Nephron progenitor cell (in vitro differentiated cells): ENCODE measurements at places on chromosomes 12 and 14.
A peak's percentile ranks its signal among the peaks of the same experiment; 100 is the strongest.

DNA sequence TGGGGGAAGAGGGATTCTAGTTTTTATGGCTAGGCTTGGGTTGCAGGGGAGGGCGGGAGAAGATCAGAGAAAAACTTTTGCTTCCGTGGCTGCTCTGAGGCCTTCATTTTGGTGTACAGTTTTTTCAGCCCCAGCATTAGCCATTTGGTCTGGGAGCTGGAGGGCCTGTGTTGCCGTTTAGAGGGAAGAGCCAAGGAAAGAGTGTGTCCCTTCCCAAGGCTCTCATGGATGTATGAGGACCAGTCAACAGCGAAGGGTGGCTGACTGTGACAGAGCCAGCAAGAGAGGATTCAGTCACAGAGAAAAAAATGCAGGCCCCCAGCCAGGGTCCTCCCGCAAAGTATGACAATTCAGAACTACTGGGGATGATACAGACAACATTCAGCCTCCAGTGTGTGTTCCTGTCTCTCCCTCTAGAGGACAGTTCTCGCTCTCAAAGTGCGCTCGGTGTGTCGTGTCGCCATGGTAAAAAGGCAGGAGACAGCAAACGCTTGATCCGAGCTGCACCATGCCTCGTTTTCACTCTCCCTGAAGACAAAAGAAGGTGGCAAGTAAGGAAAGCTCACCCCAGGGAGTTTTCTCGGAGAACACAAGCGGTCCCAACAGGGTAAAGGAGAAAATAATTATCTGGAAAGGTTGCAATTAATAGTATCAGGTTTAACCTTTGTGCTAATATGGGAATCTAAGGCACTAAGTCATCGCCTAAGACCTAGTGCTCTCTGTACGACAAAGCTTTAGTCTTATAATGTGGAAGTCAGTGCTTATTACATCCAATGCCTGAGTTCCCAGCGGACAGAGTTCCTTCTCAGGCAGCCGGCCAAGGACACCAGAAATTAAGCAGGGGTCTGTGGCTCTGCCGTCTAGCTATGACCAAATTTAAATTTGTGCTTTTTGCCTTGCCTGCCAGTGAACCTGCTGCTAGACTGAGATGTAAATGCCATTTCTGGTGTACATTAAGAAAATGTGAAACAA is 157.3 kb upstream of the PLXNC1 start:
- DNase-seq: peak; percentile 37

DNA sequence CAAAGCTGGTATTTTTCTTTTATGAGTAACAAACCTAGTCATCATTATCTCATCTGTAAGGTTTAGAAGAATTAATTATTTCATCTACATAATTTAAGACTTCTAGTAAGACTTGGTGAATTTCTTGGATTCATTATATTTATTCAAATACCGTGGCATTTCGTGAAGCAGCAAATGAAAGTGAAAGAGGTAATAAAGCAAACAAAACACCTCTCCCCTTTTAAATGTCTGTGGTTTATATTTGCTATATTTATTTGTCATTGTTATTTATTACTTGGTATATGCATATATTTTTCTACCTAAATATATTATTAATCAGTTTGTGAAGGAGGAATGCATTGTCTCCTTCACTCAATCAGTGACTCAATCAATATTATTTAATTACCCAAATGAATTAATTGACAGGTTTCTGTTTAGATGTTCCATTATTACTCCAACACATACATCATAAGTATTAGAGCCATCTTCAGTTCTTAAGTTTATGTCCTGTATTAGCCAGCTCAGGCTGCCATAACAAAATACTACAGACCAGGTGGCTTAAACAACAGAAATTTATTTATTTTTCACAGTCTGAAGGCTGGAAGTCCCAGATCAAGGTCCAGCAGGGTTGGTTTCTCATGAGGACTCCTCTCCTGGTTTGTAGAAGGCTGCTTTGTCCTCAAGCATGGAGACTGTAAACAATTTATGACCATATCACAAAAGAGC is 6.6 kb downstream of the CFAP54 start:
- DNase-seq: no peak

DNA sequence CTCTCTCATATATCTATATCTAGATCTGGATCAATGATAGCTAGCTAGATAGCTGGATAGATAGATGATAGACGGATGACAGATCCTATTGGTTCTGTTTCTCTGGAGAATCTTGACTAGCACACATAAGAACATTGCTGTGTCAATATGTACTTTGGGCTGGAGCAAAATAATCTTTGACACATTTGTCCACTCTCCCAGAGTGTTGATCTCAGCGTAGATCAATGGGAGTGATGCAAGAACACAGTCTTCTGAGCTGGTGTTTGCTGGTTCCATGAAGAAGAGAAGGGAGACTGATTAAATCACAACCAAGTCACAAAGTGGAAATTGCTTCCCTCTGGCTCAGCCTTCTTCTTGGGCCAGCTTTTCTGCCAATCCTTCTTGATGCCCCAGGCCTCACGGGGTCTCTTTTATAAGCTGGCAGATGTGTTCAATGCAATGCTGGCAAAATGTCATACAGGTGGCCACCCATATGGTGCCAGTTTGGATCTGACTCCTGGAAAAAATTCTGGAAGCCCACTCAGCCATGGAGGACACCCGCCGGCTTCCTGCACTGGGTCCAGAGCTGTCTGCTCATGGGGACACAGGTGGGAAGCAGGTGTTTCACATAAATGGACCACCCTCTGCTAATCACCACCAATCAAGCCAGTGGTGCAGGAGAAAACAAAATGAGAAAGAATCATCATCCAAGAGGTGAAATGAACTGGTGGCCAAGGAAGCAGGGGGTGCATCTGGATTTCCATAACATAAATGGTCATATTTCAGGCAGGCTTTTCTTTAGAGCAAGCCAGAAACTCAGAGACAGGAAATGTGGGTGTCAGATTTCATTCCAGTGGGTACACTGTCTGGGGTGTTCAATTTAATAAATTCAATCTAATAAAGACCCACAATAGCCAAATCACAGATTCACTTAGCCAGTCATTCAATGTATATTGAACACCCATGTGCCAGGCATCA is 310.3 kb downstream of the DPF3 start:
- DNase-seq: no peak

GRCh38 chr12:57342207-57342691 is 88.6 kb downstream of the R3HDM2 start:
- DNase-seq: peak; percentile 37

GRCh38 chr12:124764451-124764850 is 99.2 kb downstream of the SCARB1 start:
- no peak for DNase-seq

GRCh38 chr12:86456241-86456640 is 200.1 kb upstream of the MGAT4C start:
- no peak for DNase-seq

DNA sequence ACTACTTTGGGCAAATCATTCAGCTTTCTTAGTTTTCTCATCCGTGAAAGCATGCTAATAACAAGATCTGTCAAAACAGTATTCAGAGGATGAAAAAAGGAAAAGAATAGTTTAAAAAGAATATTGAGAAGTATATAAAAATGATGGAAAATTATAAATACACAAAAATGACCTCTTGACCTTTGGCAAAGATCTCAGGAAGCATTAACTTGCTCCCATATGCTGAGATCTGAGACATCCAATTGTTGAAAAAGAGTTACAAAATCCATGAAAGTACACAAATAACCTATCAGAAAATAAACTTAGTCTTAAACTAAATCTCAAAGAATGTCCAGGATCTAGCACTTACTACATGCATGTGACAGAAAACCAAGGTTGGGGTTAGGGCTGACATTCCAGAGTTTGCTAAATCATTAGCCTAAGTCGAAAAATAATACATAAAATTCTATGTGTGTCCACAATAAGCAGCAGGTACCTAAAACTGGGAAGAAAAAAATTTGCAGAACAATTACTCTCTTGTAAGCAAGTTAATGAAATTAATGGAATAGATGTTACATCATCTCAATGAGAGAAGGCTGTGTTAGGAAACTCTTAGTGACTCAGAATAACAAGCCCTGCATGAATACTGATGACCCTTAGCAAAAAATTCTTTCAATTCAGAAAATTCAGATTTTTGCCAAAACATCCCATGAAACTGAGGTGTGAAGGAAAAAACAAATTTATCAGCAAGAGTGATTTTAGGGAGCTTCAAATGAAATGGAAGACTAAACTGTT is 3.4 kb downstream of the PAH start:
- no peak for DNase-seq

DNA sequence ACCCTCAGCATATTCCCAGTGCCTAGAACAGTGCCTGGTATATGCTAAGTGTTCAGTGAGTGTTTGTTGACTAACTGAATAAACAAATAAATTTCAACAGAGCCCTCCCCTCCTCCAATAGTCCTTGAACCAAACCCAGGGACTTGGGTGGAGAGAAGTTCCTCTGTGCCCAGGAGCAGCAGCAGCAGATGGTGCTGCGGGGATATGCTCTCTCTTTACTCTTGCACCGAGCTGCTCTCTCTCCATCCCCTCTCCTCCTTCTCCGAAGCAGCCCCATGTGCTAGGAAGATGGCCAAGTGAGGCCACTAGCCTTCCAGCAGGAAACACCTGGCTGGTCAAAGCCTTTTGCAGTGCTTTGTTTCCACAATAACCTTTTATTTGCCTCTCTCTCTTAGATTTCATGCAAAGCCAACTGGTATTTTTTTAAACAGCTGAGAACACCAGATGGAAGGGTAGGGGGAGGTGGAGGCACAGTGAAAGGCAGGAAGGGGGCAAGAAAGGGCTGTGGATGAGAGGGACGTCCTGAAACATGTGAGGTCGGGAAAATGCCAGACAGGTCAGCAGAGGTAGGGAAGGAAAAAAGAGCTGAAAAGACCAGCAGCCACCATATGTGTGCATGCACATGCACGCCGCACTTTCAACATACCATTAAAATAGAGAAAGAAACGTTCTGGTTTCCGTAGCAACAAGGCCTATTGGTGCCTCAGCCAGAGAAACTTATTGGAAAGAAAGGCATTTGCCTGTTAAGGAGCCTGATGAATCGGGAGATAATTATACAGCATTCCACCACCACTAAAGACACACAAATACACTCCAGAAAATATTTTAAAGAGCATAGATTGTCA is 78.9 kb downstream of the EMP1 start:
- no peak for DNase-seq

DNA sequence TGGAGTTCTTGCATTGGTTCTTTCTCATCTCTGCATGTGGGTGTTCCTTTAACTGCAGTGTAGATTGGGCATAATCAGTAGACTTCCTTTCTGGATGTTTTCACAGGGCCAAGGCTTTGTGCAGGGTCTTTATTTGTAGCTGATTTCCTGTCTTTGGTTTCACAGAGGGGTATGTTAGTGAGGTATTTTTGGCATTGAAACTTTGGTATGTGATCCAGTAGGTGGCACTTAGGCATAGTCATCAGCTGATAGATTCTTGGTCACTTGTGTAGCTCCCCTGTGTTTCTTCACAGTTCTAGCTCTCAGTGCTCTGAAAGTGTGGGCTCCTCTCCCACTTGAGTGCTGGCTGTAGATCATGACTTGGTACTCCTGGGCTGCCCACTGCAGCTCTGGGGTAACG is 52.7 kb upstream of the LMO3 start:
- DNase-seq: no peak

GRCh38 chr12:124017064-124017463 is 44.0 kb downstream of the ZNF664 start:
- no peak for DNase-seq

DNA sequence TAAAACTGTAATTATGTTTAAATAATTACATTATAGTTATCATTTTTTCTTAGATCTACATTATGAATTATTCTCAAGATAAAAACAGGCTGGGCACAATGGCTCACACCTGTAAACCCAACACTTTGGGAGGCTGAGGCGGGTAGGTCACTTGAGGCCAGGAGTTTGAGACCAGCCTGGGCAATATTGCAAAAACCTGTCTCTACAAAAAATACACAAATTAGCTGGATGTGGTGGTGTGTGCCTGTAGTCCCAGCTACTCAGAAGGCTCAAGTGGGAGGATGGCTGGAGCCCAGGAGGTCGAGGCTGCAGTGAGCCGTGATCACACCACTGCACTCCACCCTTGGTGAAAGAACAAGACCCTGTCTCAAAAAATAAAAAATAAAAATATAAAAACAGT is 40.3 kb upstream of the KCNJ8 start:
- DNase-seq: no peak

- peak; percentile 4 for DNase-seq
These were observed 29.0 kb downstream of the ATF7IP start for GRCh38 chr12:14394317-14395073.

DNA sequence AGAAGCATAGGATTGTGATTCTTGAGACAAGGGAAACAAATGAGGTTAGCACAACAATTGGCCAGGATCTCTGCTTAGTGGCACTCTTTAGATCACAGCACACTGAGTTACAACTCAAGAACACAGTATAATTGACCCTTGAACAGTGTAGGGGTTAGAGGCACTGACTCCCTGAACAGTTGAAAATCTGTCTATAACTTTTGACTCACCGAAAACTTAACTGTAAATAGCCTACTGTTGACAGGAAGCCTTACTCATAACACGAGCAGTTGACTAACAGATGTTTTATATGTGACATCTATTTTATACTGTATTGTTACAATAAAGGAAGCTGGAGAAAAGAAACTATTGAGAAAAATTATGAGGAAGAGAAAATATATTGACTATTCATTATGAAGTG is 296.1 kb downstream of the RERGL start:
- DNase-seq: no peak

DNA sequence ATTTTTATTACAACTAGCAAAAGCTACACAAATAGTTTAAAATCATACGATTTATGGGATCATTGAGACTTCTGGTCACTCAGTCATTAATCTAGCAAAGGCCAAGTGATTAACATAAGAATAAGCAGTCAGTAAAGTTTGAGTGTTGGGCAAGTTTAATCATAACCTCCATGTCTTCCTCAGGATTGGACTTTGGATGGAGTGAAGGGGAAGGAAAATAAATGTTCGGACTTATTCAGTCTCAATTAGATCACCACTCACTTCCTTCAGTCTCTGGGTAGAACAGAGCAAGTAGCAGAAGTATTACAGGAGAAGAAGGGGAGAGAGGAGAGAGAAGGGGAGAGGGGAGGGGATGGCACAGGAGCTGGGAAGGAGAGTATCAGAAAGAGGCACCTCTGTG is 31.4 kb downstream of the CPM start:
- DNase-seq: no peak

DNA sequence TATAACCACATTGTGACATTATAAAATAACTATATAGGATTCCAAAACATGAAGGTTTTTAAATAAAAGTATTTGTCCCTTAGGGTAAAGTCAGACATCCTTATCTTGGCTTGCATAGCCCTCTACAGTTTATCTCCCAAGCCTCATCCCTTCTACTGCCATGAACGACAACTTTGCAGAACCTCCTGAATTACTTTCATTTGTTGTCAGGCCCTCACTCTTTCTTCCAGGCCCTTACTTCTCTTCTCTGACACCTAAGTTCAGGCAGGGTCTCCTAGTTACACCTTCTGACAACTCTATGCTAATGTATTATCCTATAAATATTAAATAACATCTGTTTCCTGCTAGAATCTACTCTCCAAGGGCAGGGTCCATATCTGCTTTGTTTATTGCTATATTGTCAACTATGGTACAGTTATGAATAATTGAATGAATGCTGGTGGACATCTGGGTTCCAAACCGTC is 115.7 kb upstream of the MDM1 start:
- no peak for DNase-seq

- DNase-seq: peak; percentile 47
These were observed 211.5 kb upstream of the C14orf180 start for GRCh38 chr14:104367866-104368750.

- DNase-seq: no peak
These were observed 7.5 kb downstream of the KLRG1 start for GRCh38 chr12:8996682-8997405.

- DNase-seq: no peak
These were observed 65.7 kb downstream of the PTHLH start for GRCh38 chr12:27906658-27907473.
